Central memory CD4-positive, alpha-beta T cell (primary cell): ENCODE measurements at places on chromosomes 11 and 22.

DNA sequence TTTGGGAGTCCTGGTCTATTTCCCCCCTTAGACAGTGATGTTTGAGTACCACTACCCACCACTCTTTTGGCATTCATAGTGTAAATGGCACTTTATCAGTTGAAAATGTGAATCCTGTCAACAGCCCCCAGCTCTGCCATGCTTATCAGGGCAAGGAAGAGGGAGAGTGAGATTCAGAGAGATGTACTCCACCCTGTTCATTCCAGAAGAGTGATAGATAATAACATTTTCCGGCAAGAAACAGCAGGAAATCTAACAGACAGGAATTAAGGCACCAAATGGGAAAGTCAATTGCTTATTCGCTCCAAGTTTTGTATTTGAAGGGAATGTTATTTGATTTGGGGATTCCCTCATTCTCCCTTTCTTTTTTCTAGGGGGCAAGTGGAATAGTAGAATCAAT, 681.9 kb downstream of the NTM start:
- no peak for DNase-seq

DNA sequence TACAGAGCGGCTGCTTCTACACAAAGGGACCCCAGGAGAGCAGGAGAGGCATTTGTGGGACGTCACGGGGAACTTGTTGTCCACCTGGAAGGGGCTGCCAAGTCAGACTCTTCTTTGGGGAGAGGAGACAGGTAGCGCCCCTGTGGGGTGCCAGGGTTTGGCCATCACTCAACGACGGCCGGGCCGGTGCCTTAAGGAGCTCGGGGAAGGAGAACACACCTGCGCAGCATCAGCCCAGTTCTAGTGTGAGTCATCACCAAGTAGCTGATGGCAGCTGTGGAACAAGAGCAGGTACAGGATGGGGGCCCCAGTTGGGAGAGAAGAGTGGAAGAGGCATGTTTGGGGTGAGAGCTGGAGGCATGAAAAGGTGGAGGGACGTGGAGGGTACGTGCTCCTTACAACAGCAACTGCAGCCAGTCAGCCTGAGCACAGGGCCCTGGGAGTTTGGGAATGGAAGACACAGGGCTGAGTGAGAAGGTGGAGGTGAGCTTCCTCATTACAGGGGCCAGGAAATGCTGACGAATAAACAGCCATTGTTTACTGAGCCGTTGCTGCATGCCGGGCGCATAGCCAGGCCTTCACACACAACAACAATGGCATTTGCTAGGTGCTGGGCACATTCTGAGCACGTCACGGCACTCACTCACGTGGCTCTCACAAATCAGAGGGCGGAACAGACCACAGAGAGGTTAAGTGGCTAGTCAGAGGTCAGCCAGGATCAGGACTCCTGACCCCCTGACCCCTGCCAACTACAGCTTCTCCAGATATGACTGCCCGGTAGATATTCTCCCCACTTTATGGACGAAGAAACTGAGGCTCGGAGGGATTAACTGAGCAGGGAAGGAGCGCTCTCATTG, 29.1 kb upstream of the TP53I11 start:
- DNase-seq: no peak

DNA sequence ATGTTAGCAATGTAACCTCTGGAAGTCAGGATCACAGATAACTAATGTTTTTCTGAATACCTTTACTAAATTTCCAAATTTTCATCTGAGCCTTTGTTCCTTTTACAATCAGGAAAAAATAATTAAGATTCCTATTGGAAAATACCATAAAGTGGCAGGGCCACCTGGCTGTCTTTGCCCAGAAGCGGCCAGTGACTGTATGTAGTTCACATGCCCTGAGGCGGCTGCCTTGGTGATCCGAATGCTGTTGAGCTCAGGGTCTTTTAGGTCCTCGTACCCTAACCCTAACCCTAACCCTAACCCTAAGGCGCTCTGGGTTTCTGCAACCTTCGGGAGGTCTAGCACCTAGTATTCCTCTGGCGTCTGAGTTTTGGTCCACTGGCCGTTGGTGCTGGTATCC, 8.5 kb upstream of the ARFGAP3 start:
- DNase-seq: no peak

- no peak for DNase-seq
Observed at GRCh38 chr11:120086651-120087050, 51.3 kb downstream of the TRIM29 start.

DNA sequence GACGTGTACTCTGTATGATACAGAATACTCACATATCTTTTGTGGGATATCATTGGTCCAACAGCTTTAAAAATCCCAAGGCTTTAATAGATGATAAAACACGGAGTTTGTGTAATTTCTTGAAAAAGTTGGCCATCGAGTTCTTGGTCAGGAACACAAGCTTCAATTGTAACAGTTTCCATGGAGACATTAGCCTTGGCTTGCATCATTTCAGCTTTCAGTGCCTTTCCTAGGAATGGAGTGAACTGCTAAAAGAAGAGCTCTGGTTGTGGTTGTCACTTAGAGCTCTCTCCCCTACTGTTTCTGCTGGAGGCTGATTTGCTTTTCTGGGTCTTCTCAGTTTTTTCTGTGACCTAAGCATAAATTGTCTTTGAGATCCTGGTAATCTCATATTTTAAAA, 14.2 kb downstream of the BMAL1 start:
- no peak for DNase-seq

GRCh38 chr11:60872961-60873524, 5.7 kb downstream of the ZP1 start:
- DNase-seq: no peak

DNA sequence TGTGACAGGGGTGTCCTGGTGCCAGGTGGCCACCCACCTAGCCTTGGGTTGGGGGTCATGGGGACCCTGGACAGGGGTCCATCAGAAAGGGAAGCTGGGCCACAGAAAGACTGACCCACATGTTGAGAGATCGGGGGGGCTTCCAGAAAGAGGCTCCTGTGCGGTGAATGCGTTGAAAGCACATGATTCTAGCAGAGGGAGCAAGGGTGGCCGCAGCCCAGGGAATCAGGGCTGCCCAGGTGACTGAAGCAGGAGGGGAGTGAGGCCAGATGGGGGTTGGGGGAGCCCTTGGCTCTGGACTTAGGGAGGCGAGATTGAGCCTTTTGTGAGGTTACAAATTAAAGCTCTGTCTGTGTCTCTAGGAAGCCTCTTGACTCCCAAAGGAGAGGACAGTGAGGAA, 80.7 kb downstream of the MORC2 start:
- no peak for DNase-seq

- DNase-seq: no peak
Observed at GRCh38 chr11:59144096-59144495, 1.4 kb downstream of the FAM111A start.

DNA sequence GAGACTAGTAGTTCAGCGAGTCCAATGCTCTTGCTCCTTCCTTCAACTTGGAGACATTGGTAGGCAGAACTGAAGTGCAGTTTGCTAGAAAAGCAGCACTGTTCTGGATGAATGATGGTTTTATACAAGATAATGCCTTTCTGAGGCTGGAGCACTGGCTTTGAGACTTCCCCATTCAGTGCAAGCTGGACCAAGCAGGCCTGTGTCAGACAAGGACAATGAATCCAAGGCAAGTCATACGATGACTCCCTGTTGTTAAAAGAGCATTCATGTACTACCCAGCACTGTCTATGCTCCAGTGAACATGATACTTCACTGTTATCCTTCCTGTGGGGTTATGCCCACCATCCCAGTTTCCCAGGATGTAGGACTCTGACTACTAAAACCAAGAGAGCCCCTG, 242.3 kb upstream of the RAG2 start:
- no peak for DNase-seq

- no peak for DNase-seq
Observed at GRCh38 chr11:31895926-31896325, 84.8 kb upstream of the PAX6 start.

- no peak for DNase-seq
Observed at GRCh38 chr11:120904116-120904515, 119.8 kb upstream of the TBCEL start.

GRCh38 chr11:199782-200181, 6.9 kb downstream of the SCGB1C1 start:
- DNase-seq: no peak

DNA sequence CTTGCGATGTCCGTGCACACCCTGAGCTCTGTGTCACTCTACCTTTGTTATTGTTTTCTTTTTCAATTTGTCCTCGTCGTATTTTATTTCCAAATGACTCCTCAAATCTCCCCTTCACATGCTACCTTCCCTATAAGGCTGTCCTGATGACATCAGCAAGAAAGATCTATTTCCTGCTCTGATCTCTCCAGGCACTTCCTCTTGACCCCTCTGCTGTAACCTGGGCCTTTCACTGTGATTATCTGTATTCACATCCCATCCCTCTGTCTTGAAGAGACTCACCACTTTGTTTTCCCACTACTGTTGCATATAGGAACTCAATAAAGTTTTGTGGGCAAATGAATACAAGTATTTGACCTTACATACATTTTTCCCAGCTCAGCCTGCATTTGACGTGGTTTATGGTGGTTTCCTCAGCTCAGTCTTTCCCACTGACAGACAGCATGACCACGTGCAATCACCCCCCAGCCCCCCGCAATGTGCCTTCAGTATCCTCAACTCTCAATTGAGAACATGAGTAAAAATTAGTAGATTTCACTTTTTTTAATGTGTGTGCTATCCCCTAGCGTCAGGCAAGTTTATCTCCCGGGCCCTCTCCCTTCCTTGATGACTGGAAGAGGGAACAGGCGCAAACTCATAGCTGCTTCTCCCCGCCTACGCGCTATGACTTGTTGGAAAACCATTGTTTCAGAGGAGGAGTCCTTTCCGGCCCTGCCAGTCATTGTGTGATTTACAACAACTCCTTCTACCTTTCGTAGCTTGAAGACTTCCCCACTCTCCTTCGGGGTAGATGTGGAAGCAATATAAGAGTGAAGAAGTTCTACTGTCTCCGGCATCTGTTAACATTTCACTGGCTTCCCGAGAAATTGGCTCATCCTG, 498.5 kb downstream of the NTM start:
- no peak for DNase-seq

DNA sequence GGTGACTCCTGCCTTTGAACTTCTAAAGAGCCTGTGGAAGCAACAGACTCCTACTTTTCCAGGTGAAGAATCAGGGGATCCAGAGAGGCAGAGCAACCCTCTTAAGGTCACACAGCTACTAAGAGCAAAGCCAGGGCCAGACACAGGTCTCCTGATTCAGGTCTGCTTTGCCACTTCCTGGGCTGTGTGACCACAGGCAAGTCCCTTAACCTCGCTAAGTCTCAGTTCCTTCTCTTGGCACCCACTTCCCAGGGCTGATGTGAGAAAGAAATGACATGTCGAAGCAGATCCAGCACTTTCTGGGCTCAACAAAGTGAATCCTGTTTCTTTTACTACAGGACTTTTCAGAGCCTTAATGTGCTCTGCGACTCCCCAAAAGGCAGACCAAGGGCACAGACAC, 30.2 kb downstream of the UQCR10 start:
- DNase-seq: no peak

DNA sequence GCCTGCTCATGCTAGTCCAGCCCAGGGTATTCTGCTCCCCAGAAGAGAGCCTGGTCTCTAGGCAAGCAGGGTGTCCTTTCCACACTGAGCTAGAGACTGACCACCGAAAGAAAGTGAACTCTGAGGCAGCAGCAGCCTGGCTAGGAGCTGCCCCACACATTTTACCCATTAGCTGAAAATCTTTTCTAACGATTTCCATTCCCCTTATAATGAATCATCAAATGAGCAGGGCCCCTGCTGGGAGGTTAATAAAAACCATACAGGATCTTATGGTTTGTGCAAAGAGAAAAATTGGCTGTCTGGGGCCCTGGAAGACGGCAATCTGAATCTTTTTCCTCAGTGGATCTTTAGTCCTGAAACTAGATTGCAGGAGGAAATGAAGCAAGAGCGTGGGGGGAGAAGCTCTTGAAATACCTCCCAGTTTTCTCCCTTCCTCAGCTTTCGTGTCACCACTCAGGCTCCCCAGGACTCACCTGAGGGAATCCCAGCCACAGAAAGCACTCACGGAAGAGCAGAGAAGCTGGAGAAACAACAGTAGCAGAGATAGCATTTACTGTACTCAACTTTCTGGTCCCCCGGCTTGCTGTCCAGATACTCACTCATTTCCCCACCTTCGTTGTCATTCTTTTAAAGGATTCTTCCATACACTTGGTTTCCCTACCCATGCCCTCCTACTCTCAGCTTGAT, 74.7 kb upstream of the CD44 start:
- no peak for DNase-seq

- no peak for DNase-seq
Observed at GRCh38 chr11:36432093-36432469, 78.0 kb downstream of the TRAF6 start.

DNA sequence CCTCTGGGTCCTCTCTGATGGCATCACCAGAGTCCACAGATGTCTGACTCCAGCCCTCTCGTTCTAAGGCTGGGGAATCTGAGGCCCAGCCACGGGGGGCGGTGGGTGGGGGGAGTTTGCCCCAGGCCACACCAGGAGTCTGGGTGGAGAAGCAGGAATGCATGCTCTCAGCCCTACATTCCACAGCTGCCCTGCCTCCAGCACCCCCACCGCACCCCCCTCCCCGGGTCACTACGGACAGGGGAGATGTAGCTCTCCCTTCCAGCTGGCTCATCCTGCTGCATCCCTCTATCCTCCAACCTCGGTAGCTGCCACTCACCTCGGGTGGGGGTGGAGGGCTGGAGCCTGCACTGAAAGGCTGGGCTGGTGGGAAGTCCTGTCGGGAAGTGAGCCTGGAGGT, 2.3 kb upstream of the PVALB start:
- no peak for DNase-seq

DNA sequence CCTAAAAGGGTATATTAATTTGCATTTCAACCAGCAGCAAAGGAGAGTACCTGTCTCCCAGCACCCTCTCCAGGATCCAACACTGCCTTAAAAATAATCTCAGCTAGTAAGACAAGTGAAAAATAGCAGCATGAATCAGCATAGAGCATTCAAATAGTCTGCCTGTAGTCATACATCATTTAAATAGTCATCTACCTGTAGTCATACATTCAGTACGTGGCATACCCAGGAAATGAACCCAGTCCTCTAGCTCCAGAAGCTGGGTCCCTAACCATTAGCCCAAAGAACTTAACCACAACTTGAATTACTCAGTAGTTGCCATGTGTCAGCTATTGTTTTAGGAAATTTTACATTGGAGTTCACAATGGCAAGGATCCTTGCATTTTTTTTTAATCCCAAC, 9.3 kb downstream of the TENM4 start:
- no peak for DNase-seq

- DNase-seq: no peak
Observed at GRCh38 chr11:117070016-117070415, 28.2 kb downstream of the SIK3 start.

DNA sequence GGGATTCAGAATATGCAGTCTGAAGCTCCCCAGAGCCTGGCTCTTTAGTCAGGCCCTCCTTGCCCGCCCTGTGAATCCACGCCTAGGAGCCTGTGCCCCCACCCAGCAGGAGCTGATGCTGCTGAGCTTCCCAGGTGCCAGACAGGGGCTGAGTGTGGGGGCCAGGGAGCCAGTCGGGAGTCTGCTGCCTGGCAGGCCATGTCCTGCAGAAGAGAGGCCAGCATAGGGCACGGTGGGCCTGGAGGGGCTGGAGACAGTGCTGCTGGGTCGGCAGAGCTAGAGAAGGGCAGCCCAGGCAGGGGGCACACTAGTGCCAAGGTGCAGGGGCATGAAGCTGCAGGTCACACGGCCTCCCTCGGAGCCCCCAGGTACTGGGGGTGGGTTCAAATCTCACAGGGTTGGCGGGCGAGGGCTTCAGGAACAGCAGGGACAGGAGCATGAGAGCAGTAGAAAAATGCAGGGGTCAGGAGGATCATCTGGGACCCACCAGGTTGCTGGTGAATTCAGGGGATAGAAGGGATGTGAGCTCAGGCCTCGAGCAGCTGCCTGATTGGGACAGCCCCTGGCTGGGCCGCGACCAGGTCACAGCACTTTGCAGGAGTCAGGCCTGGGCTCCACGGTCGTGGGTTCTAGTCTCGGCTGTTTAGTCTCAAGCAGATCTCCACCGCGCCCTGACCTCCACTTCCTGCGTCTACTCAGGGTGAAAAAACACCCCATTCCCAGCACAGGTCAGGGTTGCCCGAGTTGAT, 4.1 kb upstream of the SEPTIN5 start:
- no peak for DNase-seq
